Fibroblast of skin of left biceps (primary cell): ENCODE measurements at places on chromosomes 1 and 21.

GRCh38 chr1:155424091-155424490 is 103.4 kb downstream of the RUSC1 start:
- DNase-seq = no peak

- DNase-seq = peak; percentile 61
Observed at GRCh38 chr1:179365342-179366092, at the start of gene AXDND1. Gene AXDND1, plus strand, starts transcription at chr1:179365971. Its CDS starts 539 bp downstream, at chr1:179366510.

DNA sequence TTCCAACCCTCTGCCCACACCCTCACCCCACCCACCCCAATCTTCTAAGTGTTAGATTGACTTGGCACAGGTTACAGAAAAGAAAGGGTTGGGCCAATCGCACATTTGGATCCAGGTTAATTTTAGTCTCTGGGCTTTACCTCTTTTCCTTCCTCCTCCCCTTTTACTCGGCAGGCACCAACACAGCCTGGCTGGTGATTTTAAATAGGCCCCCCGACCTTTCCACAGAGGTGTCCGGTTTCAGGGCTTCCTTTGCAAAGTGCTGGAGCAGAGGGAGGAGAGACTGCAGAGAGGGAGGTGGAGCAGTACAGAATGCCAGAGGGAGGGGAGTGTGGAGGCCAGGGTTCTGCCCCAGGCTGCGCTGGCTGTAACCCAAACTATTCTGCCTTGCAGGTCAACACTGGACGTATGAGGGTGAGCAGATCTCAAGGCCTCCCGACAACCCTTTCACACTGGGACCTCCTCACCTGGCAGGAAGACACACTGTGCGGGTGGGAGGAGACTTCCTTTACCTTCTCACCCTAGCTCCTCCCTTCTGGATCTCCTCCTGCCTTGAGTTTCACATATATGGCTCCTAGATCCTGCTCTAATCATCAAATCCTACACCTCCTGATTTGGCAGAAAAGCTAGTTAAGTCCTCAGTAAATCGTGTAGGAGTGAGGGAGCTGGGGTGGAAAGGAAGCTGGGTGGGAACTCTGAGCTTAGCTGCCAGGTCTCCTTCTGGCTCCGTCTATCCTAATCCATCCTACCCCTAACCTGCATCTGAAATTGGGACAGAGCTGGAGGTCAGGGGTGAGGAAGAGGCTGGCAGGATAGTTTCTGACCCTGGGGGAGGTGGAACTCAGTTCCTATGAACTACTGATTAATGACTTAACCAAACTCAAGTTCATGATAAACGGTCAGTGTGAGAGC is 2.4 kb downstream of the CA14 start:
- DNase-seq = no peak

- no peak for DNase-seq
Observed at GRCh38 chr1:85553416-85554335, 26.9 kb upstream of the CCN1 start.

DNA sequence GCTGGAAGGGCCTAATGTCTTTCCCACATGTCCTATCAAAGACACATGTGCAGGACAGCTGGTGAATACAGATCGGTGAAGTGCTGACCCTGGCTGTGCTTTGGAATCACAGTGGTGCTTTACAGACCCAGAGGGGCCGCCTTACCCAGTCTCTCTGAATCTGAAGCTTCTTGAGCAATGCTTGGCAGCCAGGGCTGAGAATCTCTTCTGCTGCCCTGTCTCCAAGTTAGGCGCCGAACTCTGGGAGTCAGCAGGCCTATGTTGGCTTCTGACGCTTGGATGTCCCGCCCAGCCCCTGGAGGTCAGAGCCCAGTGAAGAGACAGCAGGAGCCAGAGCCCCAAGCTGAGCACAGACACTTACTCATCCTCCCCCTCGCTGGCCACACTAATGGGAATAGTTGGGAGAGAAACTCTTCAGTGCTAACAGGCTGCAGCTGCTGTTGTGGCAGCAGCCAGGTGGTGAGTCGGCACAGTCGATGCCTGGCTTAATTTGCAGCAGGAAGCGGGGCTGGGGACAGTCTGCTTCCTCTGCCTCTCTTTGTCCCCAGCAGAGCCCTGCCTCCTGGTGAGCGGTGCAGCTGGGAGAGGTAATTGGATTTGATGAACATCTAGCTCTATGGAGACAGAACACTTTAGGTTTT is 68.1 kb downstream of the URB2 start:
- DNase-seq = peak; percentile 34

DNA sequence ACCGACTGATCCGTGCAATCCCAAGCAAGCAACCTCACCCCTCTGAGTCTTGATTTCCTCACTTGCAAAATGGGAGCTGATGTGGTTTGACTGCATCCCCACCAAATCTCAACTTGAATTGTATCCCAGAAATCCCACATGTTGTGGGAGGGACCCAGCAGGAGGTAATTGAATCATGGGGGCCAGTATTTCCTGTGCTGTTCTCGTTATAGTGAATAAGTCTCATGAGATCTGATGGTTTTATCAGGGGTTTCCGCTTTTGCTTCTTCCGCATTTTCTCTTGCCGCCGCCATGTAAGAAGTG is 58.4 kb downstream of the FHAD1 start:
- peak; percentile 54 for DNase-seq

- no peak for DNase-seq
Observed at GRCh38 chr1:17819129-17819802, 64.1 kb downstream of the ACTL8 start.

- peak; percentile 8 for DNase-seq
Observed at GRCh38 chr1:2414297-2414958, 2.1 kb upstream of the PEX10 start.

DNA sequence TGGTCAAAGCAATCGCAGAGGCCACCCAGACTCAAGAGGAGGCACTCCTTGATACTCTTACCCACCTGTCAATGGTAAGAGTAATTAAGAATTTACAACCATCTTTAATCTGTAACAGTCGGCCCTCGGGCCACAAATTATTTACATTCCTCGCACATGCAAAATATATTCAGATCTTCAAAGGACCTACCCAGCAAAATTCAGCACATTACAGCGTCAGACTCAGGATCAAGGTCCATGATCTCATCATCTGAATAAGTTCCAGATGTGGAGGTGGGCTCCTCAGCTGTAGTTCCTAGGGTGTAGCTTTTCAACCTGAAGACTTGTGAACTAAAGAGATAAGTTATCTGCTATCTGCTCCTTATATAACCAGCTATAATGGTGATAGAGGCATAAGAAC is 17.1 kb upstream of the RNF11 start:
- no peak for DNase-seq

- no peak for DNase-seq
Observed at GRCh38 chr1:153192697-153193096, 10.5 kb upstream of the LELP1 start.

GRCh38 chr1:170012920-170013319 is 61.6 kb downstream of the KIFAP3 start:
- no peak for DNase-seq

- DNase-seq = no peak
Observed at GRCh38 chr1:213884942-213885341, 102.8 kb upstream of the PROX1 start.

- DNase-seq = no peak
Observed at GRCh38 chr1:238722812-238723211, 663.6 kb upstream of the CHRM3 start.

DNA sequence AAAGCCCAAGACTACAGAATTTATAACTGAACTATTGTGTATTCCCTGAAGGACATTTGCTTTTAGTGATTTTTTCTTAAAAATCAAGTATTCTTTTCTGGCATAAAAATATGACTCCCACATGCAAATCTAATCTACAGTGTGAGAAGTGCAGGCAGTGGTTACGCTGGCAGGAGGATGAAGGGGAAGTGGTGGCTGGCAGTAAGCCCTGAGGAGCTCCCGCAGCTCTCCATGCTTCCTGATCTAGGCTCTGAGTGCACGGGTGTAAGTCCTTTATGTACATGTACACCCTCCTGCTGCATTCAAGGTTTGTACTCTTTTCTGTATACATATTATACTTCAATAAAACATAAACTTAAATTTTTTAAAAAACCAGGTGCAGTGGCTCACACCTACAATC is 67.5 kb upstream of the PRDX6 start:
- DNase-seq = peak; percentile 70

DNA sequence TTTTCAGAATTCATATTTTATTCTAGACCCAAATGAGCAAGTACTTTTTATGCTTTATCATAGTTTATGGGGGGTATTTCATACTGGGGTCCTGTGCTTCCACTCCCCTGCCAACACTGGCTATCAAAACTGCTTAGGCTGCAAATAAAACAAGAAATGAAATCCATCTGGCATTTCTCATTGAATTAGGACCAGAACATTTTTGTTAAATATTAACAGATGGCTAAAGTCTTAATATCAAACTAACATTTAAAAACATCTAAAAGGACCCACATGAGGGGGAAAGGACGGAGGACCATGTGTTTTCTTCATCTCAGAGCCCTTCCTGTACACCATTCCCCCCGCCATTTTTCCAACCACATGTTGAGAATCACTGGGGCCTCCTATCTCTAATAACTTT is 167.5 kb upstream of the C1orf105 start:
- DNase-seq = no peak

GRCh38 chr1:163069142-163069541 is at the start of gene RGS4:
Gene RGS4, plus strand, starts transcription at chr1:163069361. Its CDS starts 124 bp downstream, at chr1:163069485.
- peak; percentile 88 for DNase-seq

GRCh38 chr1:214934045-214934444 is 148.5 kb upstream of the KCNK2 start:
- DNase-seq = no peak

- no peak for DNase-seq
Observed at GRCh38 chr1:150311762-150312161, 9.6 kb upstream of the PRPF3 start.

GRCh38 chr1:223125766-223126165 is 17.3 kb downstream of the TLR5 start:
- DNase-seq = no peak

GRCh38 chr1:24717887-24718650 is 27.2 kb upstream of the CLIC4 start:
- no peak for DNase-seq

DNA sequence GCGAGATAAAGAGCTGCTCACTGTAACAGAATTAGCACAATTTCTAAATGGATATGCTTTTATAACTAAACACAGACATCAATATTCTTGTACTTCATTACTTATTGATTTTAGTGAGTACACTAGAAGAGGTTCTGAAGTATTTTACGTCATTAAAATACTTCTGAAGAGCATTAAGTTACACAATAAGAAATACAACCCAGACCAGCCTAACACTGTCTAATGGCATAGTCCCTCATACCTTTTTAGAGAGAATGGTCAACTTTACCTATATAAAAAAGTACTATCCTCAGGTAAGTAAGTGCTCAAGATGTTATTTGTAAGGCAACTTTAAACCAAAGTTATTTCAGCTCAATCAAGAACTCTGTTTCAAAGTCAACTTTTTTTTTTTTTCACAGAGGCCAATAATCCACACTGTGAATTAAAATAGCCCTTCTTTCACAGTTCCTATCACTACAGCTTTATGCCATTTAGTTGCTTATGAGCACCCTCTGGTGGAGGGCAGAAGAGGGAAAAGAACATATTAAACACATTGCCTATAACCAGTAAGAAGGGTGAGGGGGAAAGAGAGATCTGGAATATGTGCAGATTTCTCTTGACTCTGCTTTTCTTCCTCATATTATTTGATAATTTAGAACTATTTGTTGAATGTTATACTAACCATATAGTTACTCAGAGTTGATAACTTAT is 182.1 kb upstream of the DMRTA2 start:
- DNase-seq = no peak

DNA sequence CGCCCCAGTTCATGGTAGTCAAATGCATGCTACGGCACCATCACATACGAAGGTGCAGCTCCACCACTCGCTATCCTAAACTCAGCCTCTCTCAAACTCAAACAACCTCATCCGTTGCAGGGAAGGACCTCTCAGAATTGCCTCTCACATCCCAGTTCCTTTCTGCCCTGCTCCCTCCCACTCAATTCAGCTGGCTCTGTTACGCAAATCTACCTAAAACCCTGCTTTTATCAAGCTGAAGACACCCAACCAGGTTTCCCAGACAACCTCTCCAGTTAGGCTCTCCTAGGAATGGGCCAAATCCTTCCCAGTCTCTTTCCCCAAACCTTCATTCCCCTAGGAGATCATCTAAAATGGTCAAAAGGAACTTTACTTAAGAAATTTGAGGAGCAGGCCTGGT is 62.9 kb downstream of the CLSTN1 start:
- DNase-seq = no peak

- no peak for DNase-seq
Observed at GRCh38 chr1:199898654-199899053, 128.9 kb upstream of the NR5A2 start.

DNA sequence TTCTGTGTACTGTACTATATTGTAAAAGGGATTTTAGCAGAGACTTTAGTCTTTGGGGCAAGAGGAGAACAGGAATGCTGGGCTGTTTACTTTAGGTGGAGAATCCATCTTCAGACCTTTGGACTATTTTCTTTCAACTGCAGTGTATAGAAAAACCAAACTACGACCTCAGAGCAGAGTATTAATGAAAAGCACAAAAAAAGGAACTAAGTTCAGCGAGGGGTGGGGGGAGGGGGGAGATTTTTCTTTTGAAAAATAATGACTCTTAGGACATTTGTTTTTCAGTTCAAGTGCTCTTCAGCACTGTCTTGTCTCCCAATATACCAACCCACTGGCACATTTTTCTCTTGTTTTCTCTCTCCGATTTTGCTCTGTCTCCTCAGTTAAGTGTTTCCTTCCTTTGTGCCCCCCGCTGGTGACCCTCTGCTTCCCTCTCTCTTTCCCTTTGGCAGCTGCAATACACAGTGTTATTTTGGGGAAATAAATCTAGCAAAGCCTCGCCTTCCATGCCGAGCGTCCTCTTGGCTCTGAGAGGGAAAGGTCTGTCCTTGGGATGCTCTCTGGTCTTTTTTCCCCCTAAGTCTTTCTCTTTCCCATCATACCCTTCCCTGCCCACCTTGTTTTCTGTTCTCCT is 44.8 kb downstream of the ACP6 start:
- no peak for DNase-seq

DNA sequence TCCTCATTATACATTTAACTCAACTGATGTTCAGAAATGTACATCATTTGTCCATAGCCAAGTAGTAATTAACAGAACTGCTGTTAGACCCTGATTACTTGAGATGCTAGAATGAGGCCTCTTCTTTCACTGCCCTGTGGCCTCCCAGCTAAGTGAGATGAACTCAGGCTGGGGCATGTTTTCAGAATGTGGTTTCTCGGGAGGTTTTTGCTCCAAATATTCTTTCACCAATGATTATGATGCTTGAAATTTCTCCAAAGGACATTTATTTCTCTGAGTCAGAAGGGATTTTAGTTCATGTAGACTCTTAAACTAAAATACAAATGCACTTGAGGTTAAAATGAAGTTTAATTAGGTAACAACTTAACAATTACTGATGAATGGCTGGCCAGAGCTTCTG is 34.6 kb upstream of the ADAMTS5 start:
- no peak for DNase-seq

DNA sequence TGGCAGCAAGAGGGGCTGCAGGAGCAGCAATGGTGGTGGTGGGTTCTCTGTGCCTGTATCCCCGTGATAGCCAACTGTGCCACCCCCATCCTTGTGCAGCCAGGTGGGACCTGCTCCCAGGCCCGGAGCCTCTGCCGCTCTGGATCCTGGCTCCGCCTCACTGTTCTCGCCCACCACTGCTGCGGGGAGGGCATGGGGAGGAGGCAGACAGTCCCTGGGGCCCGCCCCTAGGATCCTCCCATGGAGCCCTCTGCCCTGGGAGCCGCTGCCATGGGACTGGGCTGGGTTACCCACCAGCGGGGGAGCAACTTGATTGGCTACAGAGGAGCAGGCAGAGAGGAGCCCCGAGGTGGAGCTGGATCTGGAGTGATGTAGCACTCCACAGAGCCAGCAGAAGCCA is 31.6 kb downstream of the CD1D start:
- DNase-seq = no peak
